ENCODE measurements at places on chromosomes 3 and 15. TPM values are rescaled to one million over a fixed set of nuclear protein-coding genes. Genes with fewer than 3 reads are reported as not detected.

ALPK3 gene
- total RNA-seq = 32.1 TPM

- no peak for DNase-seq
Measured at GRCh38 chr3:161637559-161637958, 141.0 kb downstream of the OTOL1 start.

SLC38A3 gene
- total RNA-seq = 1.9 TPM

LRRN1 gene
- 216 TPM for total RNA-seq

- DNase-seq = no peak
Measured at GRCh38 chr15:22936577-22937472, 43.3 kb downstream of the CYFIP1 start.

- DNase-seq = peak; percentile 63
Measured at GRCh38 chr3:101725194-101725889, 928 bp downstream of the CEP97 start.
